ENCODE measurements at places on chromosomes 12 and 14.
A peak's percentile ranks its signal among the peaks of the same experiment; 100 is the strongest.

DNA sequence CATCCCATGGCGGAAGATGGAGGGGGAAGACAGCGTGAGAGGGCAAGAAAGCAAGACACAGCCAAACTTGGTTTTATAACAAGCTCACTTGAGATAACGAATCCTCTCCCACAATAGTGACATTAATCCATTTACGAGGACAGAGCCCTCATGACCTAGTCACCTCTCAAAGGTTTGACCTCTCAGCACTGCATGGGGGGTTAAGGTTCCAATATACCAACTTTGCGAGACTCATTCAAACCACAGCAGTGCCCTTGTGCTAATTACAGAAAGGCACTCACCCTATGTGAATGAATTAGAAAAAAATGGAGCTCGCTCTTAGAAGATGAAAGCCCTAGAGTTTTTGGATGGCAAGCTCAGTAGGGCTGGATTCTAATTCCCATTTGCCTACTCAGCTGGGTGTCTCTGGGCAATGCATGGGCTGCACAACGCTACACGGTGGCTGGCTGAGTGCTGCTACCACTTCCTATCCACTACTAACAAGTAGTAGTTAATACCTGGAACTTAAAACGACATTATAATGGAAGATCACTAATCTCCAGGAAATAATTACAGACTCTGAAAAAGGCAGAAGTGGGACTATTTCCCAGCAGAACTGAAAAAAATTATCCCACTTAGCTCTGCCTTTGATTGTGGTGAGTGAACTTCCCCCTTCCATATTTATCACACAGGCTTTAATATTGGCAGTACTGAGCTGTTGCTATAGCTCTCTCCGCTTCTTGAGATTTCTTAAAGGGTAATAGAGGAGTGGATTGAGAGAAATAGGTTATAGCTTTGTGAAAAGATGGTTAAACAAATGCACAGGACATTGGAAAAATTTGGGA, 27.5 kb downstream of the TESPA1 start:
- DNase-seq: no peak

DNA sequence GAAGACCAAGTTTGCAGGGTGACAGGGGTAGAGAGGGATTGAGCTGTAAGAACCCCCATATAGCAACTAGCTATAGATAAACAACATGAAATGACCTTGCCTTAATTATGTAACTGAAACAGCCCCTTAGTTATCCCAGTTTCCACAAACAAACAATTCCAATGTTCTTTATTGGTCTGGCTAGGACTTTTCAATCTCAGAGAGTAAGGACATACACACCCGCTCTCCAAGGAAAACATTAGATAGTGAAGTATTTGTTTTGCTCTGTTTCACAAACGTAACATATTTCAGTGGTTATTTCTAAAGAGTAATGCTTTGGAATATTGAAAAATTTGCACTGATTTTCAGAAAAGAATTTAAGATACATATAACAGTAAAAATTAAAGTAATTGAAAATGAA, 51.6 kb upstream of the GTF2A1 start:
- DNase-seq: no peak

- DNase-seq: no peak
These were observed 57.3 kb downstream of the PLEKHG3 start for GRCh38 chr14:64761441-64762043.

GRCh38 chr14:64983439-64984310, 3.0 kb upstream of the FNTB start:
- DNase-seq: no peak

- DNase-seq: no peak
These were observed 337.9 kb upstream of the KITLG start for GRCh38 chr12:88918161-88918560.

GRCh38 chr12:56993346-56993745, 13.0 kb downstream of the ZBTB39 start:
- no peak for DNase-seq

- no peak for DNase-seq
These were observed 19.9 kb downstream of the RIC8B start for GRCh38 chr12:106794369-106794768.

- DNase-seq: no peak
These were observed 87.5 kb downstream of the SPTB start for GRCh38 chr14:64792231-64792630.

DNA sequence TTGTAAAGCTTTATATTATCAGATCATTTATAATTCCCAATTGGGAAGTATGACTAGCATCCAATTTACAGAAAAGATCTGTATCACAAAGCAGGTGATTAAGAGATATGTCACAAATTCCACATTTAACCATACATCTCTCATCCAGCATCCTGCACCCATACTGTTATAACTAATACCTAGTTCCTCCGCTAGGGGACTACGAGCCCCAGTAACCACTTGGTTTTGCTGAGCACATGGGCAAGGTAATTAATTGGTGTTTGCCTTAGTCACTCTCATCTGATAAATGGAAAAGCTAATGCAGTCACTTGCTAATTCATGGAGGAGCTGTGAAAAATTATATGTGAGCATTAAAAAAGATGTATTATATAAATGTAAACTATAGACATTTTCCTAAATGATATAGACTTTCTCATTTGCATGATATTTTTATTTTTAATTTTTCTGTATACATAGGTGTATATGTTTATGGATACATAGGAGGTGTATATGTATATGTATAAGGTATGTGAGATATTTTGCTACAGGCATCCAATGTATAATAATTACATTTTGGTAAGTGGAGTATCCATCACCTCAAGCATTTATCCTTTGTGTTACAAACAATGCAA, 1031.8 kb downstream of the GALC start:
- peak; percentile 10 for DNase-seq

DNA sequence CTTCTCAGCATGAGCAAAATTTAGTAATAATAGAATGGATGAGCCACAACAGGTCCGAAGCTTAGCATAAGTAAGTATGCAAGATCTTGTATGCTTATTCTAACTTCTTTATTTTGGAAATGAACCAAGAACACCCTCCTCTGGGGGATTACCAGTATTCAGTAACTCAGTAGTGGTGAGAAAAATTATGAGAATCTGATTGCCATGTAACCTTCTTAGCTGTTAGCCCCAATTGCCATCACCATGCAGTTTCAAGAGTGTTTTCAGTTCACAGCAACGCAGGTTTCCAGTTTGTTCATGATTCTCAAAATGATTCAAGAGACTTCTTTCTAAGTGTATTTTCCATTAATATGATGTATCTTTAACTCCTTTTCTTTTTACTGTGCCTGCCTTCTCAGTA, 1507.6 kb upstream of the SEL1L start:
- DNase-seq: no peak

DNA sequence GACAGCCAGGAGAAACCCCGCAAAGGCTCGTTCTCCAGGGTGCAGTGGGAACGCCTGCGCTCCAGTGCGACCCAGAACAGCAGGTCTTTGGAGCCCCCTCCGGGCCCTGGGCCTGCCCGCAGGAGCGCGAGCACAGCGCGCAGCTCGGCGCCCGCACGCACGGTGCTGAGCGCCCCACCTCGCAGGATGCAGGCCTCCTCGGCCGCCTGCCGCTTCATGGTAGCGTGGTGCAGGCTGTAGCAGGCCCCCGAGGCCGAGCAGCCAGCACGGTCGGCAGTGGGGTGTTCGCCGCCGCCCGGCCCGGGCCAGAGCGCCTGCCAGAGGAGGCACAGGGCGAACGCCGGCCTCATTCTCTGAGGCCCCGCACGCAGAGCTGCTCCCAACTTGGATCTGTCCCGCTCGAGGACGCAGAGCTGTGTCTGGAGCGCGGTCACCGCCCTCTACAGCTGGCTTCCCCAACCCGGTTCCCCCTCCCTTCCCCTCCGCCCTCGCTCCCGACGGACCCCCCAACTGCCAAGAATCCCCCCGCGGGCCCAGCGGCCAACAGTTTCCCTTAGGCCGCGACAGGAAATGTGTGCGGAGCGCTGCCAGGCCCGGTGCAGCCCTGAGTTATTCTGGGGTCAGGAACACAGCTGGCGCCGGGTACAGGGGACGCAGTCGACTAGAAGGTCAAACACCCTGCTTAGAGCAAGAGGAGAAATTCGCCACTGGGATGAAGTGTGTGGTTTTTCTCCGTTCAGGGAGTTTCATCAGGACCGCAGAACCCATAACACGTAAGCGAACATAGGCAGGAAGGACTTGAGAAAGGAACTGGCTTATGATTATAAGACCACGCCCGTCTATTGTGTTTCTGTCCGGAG, at the start of gene CLEC14A:
Gene CLEC14A (minus strand): TSS at position 421 of the 860 bp plus-strand sequence. CDS start 71 bp downstream, at position 350.
- no peak for DNase-seq

GRCh38 chr12:47807338-47807737, 12.4 kb downstream of the HDAC7 start:
- no peak for DNase-seq

GRCh38 chr12:92601176-92601575, 101.6 kb upstream of the PLEKHG7 start:
- DNase-seq: no peak

DNA sequence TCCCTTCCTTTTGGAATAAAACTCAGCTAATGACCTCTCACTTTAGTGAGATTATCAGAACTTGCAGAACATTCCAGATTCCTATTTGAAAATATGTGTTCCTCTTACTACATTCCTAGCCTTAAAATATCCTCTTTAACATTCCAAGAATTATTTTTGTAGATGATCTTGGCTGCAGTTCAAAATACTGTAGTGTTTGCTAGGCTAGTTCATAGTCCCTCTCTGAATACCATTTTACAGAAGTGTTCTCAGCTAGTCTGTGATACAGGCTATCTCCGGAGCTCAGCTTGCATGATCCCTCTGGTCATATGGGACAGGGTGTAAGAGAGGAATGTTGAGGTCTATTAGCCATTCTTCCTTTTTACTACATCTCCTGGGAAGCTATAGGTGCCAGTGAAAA, 17.6 kb upstream of the GPR33 start:
- no peak for DNase-seq

GRCh38 chr12:693934-694533, 30.8 kb upstream of the NINJ2 start:
- DNase-seq: no peak

DNA sequence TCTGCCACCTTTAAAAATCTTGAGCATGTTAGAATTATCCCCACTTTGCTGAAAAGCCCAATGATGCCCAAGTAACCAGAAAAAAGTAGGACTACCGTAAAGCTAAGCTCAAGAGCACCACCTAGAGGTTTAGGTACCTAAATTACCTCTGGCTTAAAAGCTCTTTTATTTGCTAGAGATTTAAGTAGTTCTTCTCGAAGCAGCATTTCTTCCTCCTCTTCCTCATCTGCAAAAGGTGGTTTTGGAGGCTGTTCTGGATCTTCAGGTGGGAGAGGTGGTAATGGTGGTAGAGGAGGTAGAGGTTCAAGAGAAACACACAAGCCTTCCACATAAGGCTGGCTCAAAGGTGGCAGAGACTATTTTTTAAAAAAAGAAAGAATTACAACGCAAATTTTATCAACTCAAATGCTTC, 26.9 kb downstream of the ZFC3H1 start:
- peak; percentile 22 for DNase-seq

DNA sequence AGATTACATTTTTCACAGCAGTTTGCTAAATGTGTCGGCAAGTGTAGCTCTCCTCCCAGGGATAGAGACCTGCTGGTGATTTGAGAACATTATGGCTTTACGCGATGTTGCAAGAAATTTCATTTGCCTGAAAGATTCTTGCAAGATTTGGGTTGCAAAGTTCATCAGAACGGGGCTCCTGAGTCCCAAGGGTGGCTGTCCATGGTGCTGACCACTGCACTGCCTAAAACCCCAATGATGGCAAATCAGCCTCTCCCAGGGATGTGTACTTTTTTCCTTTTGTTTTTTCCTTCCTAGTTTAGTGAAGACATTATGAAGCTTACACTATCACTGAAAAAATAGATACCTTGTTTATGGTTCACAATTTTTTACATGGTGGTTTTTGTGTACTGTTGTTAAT, 85.4 kb downstream of the WSCD2 start:
- peak; percentile 59 for DNase-seq

GRCh38 chr12:29270446-29270845, 110.5 kb downstream of the ERGIC2 start:
- no peak for DNase-seq

GRCh38 chr14:90299408-90299807, 32.3 kb downstream of the NRDE2 start:
- DNase-seq: no peak

- no peak for DNase-seq
These were observed 1.2 kb downstream of the ZNF410 start for GRCh38 chr14:73887694-73888459.

DNA sequence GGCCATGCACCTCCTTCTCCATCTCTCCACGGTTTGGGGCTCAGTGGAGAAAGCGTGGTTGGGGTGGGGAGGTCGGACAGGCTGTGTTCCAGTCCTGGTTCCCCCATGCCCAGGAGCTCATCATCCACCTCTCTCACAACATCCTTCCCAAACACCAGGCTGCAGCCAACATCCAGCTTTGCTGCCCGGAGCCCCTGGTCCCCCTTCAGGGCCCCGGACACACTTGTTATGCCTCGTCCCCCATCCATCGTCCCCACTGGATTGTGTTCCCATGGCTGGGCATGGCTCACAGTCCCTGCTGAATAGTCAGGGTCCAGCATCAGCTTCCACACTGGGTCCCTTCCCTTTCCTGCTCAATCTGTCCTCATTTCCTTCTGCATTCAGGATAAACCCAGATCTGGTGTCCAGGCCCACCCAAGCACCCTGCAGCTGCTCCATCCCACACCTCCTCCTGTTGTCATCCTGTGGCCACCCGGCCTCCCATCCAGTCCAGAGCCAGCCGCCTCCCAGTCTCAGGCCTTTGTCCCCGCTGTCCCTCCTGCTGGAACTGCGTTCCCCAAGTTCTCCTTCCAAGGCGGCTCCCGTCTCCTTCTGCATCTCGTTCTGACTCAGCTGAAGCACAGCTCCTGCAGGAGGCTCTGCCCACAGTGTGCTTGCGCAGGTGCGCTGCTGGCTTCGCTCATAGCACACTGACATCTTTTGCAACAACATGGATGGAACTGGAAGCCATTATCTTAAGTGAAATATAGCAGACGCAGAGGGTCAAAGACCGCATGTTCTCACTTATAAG, 211.4 kb upstream of the RTL1 start:
- DNase-seq: no peak

DNA sequence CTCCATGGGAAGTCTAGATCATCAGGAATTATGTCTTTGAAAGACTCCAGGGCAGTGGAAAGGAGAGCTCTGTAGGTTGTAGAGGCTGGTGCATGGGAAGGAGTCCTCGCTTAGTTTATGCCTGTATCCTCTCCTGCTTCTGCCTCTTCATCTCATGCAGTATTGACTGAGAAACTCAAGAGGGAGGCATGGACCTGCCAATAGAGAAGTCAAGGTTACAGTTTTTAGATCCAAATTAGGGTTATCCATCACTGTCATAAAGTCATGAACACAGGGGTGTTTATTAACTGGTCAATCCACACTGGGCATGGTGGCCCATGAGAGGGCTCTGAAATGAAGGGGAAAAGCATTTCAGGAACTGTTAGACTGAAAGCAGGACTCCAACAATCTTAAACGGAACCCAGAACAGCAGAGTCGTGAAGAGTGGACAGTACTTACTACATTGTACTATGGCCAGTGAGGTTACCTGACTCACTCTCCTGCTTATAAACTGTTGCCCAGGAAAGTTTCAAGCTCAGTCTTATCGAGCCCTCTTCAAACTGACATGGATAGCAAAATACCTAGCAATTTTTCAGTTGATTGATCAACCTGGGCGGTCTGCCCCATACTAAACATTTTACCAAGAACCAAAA, 30.1 kb upstream of the DHRS7 start:
- DNase-seq: no peak
